ENCODE measurements at places on chromosomes 4 and X.

DNA sequence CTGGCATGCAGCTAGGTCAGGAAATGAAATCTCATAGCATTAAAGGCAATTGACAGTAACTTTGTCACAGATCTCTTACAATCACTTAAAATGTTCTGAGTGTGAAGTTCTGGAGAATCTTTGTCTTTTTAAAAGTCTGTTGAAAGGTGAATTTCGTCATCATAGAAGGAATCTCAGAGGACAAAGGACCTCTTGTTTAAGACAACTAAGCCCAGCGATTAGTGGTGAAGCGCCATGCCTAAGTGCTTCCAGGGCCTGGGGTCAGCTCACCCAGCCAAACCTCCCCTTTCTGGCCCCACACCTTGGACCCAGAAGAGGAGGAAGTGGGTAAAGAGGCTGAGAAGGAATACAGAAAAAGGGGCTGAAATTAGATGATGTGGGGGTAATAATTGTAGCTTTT, 8.5 kb downstream of the FRMD7 start:
- DNase-seq: no peak

DNA sequence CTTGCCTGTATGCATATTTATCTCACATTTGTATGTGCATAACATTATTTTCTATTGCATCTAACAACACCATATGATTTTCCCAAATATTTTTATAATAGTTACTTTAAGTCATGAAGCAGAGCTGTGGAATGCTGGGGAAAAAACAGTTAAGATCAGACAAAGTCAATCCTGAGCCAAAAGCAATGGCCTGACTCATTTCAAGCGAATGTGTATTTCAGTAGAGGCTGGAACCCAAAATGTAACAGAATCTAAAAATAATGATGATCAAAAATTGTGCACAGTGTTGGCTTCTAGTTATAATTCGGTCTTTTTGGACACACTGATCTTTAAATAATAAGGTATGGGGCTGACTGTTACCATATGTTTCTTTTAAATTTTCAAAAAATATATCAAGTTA, 516.2 kb upstream of the ADGRL3 start:
- DNase-seq: peak; percentile 97

DNA sequence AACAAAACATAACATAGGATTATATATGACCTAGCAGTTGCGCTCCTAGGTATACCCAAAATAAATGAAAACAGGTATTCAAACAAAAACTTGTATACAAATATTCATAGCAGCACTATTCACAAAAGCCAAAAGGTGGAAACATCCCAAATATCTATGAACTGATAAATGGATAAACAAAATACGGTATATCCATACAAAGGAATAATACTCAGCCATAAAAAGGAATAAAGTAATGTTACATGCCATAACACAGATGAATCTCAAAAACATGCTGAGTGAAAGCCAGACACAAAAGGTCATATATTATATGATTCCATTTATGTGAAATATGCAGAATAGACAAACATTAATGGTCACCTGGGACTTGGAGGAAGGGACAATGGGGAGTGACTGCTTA, 5.2 kb downstream of the WNK3 start:
- DNase-seq: no peak

DNA sequence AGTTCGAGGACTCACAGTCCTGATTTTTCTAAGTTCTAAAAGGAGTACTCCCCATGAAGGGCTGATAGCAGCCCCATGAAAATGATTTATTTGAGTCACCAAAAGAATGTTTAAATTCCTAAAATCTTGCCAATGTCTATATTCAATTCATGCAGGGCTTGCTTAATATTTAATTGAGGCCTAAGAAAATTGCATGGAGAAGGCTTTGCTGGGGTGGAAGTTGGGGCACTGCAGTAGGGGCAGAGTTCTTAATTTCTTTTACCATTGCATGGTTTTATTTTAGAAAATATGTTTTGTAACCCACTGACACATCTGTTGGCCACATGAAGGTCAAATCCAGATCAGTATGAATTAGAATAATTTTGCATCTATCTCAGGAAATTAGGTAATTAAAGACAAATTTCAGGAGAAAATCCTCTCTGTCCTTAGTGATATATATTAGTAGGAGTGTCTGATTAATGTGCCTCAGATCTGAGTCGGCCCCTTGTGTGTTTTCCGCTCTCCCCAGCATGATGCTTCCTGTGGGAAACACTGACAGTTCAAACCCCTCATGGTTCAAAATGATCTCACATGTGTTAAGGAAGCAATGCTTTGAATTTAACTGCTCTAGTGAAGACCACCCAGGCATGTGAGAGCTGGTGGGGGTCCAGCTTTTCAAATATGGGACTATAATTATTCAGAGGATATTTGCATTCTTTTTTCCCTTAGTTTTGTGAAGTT, 54.0 kb upstream of the EGFL6 start:
- DNase-seq: no peak

DNA sequence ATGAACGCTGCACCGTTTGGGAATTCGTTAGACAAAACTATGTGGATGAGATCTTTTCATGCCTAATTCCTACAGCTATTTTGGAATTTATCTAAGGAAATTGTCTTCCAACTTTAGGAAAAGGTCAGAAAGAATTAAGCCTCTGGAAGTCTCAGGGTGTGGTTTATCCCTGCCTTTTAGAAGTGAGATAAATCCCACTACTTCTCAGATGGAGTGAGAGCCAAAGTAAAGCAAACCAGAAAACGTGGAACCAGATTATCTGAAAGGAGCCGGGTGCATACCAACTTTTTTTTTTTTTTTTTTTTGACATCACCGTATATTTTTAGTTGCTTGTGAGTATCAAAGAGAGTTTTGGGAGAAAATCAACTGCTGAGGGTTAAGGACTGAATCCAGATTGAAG, 79.6 kb downstream of the VCX2 start:
- no peak for DNase-seq

DNA sequence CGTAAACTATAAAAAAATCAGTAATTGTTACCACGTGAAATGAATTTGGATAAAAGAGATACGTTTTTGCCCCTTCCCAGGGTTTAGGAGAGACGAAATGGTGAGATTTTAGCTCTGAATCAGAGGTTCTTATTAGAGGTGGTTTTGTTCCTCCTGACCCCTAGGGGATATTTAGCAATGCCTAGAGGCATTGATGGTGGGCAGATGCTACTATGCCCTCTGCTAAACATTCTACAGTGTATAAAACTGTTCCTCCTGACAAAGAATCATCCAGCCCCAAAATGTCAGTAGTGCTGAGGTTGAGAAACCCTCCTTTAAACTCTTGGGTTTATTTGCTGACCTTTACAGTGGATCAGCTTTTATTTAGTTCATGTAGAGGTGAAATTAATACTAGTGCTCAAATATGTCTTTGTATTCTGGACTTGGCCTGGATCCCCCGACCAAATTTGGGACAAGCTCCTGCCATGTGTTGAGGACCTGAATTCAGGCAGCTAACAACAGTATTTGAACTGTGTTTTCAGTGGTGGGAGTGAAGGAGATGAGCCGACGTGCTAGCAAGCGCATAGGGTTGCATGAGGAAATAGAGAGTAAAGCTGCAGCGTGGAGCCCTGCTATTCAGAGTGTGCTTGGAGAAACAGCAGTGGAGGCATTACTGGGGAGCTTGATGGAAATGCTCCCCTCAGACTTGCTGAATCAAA, 126.1 kb downstream of the PTTG2 start:
- DNase-seq: no peak

DNA sequence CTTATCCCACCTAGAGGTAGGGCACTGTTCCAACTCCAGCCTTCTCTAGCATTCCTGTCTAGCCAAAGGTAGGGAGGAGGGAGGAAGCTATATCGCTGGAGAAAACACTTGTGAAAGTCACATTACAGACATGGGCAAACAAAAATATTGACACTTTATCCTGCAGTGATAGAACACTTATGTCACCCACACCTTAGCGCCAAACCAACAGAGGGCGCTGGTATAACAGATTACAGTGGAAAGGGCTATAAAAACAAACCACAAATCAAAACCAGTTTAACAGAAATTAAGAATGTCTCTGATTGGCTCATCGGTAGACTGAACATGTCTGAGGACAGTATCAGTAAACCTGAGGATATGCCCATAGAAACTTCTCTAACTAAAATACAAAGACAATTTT, 451.3 kb downstream of the TLL1 start:
- peak; percentile 33 for DNase-seq

DNA sequence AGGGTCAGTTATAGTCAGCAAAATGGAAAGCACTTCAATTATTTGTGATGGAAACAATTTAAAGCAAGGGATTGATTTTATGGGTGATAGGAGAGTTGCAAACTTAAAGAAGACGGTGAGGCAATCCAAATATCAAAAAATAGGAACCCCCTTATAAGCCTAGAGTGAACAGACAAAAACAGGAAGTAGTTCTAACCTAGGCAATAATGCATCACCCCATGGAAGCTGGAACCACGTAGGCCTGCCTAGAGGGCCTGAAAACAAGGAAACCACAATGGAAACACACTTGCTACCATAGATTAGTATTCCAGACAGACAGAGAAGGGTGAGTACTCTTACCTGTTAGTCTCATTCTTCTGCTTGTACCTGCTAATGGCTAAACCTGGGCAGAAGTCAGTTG, 13.5 kb upstream of the GK2 start:
- no peak for DNase-seq

- DNase-seq: no peak
These were observed 738.2 kb downstream of the ARAP2 start for GRCh38 chr4:35506161-35506560.

DNA sequence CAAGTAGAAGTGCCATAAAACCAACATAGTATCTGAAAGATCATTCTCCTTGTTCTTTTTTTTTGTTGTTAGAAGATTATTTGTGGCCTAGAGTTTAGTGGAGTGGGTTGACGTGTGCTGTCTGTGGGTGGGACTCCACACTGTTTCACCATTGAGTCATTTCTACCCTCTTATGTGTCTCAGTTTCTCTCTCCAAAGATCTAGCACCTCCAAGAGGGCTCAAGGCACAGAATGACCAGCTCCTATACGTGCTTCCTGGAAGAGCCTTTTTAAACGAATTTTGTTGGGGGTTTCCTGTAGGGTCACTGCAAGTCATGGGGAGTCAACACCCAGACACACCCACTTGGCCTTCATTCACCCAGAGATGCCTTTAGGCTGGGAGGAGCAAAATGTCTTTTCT, 150.1 kb downstream of the KLF8 start:
- no peak for DNase-seq

- no peak for DNase-seq
These were observed 3.8 kb downstream of the VEGFC start for GRCh38 chr4:176788971-176789370.

DNA sequence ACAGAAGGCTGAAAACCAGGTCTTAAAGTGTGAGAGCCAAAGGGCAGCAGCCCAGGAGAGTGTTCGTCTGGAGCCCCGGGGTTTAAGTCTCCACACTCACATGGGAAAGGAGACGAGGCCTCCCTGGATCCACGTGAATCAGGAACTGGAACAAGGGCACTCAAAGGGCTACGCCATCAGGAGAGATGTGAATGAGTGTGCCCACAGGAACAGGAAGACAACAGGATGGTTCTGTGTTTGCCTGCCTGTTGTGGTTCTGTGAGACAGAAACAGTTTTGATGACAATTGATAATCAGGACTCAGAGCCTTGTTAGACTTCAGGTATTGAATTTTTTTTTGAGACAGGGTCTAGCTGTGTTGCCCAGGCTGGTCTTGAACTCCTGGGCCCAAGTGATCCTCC, 4.9 kb upstream of the CTBP1 start:
- no peak for DNase-seq

- no peak for DNase-seq
These were observed 38.3 kb upstream of the MMAA start for GRCh38 chr4:145580906-145581305.

- DNase-seq: peak; percentile 89
These were observed 44.5 kb upstream of the TRIM2 start for GRCh38 chr4:153159728-153160221.

DNA sequence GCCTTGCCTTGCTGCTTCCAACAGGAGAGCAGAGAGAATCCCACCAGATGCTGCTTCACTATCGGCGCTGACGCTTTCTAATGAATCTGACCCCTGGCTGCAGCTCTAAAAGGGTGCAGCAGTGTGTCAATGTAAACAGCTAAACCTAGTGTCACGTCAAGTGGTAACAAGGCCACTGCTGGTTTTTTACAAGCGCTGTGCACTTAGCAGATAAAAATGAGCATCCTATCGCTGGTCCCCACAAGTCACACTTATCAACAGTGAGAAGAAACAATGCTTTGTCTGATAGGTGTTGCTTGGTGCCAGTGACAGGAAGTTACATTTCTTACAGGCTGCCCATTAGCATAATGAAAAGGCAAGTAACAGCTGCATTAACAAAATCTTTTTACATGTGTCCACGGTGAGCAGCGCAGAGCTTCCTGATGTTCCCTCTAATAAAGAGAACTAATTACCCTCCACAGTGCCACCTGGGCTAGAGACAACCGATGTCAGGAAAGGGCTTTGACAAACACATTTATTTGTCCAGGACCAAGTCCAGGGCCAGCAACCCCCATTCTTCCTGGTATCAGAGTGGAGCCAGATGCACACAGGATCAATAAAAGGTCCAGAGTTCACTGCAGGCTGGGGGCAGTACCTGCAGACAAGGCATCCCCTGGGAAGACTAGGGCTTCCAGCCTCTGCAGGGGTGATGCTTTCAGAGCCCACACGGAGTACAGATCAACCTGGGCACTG, 176.0 kb downstream of the MGST2 start:
- DNase-seq: no peak

- DNase-seq: no peak
These were observed 111.7 kb upstream of the PRPS2 start for GRCh38 chrX:12679522-12679921.

DNA sequence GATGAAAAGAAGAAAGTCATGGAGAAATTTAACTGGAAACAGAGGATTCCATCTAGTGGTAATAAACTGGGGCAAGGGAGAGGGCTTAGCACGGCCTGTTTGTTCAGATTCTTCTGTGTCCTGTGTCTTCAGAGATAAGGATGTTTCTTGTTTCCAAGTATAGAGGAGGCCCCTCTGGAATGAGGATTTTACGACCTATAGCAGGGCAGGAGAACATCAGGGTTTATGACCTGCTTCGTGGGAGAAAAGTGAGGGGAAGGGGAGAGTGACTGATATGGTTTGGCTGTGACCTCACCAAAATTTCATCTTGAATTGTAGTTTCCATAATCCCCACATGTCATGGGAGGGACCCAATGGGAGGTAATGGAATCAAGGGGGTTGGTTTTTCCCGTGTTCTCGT, 93.0 kb upstream of the LDB2 start:
- DNase-seq: no peak

GRCh38 chrX:129777218-129778030, 2.3 kb upstream of the SASH3 start:
- peak; percentile 4 for DNase-seq

DNA sequence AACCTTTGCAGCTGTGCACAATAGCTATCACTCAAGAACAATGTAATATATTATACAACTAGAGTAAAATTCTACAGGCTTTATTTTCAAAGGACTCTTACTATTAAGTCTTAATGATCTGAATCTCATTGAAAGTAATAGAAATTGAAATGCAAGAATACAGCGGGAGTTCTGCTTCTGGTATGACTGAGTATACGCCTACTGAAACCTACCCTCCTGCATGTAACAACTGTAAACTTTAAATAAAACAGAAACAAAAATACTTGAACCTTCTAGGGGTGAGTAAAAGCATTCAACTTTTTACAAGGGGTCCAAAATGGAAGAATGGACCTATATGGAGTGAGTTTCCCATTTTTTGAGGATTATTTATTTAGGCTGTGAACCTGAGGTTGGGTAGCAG, 13.5 kb downstream of the DCHS2 start:
- no peak for DNase-seq

All from fibroblast of skin of back (primary cell).